NAMALWA (cell line): ENCODE measurements at places on chromosomes 1 and 21.

DNA sequence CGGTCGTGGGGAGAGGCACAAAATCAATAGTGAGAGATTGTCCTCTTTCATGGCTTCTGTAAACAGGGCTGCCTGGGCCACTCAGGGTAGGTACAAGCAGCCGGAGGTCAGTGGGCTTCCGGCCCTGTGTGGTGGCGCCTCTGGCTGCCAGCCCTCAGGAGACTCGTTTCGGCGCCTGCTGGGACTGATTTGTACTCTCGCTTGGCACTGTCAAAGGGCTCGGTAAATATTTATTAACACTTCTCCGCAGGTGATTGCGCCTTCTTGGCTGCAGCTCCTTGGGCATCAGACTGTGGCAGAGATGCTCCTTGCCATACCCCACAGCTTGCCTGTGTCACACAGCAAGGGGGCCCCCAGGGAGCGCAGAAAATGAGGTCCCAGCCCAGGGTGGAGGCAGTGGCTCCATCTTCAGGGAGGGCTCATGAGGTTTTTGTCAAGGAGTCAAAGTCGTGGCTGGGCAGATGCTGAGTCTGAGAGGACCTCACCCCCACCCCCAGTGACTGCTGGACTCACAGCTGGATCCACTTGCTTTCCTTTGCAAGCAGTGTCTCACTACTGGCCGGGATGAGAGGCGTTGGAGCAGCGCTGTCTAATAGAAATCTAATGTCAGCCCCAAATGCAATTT is 262.5 kb downstream of the GRIK3 start:
- no peak for DNase-seq

DNA sequence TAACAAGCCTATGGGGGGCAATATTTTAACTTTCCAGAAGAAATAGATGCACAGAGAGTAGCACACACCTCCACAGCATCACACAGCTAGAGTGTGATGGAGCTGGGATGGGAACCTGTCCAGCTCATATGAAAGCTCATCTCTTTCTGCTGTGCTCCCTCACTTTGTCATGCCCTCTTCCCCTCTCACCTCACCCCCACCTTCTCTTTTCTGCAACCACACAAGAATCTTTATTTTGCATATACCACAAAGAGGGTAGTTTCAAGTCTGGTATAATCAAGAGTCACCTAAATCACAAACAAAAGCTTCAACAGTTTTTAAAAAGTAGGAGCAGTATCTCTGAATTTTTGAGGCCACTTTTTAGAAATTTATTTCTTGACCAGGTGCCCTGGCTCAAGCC is 22.6 kb downstream of the FOXD2 start:
- no peak for DNase-seq

DNA sequence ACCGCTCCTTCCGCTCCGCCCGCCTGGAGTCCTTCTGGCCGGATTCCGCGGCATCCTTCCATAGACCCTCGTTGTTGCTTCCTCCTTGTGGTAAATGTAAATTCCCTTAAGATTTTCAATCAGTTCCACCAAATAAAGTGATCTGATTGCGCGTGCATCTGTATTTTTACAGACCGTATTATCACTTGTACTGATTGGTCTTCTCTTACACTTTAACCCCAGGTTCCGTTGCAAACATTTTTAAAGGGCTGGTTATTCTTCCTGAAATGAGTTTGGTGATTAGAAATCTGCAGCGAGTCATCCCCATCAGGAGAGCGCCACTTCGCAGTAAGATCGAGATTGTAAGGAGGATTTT is 483 bp downstream of the YBEY start:
- DNase-seq, result no peak

- no peak for DNase-seq
Observed at GRCh38 chr1:209624558-209625549, 27.4 kb downstream of the LAMB3 start.

DNA sequence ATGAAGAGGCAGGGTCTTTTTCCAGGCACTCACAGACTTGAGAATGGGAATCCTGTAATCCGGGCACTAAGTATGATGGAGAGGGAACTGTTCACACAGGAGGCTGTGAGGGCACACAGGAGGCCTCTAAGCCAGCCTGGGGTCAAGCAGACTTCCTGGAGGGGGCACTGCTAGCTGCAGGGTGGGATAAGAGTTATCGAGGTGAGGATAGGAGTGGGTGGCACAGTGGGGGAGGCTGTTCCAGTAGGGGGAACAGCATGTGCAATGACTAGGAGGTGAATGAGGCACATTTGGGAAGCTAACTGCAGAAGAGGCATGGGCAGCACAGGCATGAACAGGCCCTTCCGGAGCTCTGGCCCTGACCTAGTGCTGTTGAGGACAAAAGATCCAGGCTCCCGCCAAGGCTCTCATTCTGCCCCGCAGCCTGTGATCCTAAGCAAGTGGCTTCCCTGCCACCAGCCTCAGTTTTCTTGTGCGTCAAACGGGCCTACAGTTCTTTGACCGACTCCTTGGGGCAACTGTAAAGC is 216.7 kb downstream of the TRABD2B start:
- DNase-seq, result no peak

GRCh38 chr1:15308621-15309027 is 61.6 kb downstream of the FHAD1 start:
- DNase-seq, result no peak

- no peak for DNase-seq
Observed at GRCh38 chr1:176469450-176470010, 6.6 kb downstream of the PAPPA2 start.

GRCh38 chr1:46533179-46533864 is 18.1 kb downstream of the KNCN start:
- no peak for DNase-seq

- DNase-seq, result no peak
Observed at GRCh38 chr1:76868916-76869315, 1.6 kb downstream of the ST6GALNAC5 start.

GRCh38 chr1:101081496-101082488 is 56.2 kb upstream of the DPH5 start:
- no peak for DNase-seq

DNA sequence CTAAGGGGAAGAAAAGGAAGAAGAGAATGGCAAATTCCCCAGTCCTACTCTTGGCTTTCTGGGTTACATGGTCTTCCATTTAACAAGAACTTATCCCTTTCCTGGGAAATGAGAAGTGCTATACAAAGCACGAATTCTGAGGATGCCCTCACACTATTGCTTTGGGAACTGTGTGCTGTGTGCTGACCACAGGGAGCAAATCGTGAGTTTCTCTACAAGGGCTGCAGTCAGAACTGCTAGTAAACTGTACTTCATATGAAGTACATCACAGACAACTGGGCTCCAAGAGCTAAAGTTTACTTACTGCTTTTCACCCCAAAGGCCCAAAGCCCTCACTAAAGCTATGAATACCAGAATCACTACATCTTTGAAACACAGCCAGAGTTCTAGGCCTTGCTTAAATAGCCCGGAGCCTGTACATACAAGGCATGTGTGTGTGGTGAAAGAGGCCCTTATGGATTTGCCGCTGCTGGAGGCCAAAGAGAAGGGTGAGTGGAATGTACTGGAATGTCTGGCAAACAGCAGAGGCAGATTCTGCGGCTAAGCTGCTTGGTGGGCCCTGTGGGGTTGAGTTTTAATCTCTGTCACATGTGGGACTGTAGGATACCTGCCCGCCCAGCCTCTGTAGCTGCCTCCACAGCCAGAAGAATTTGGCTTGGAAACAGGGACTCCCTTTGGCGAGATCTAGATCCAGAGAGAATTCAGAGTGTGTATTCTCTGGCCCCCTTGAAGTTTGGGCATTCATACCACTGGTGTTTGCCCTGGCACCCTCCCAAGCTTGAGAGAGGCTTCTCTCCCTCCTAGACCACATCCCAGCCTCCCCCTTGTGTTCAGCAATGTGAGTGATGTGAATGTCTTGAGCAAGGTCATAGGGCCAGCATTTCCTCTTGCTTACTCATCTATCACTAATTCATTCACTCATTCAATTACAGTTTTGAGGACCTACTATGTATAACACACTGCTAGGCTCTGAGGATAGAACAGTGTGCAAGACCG is 21.9 kb upstream of the TRIM67 start:
- no peak for DNase-seq

DNA sequence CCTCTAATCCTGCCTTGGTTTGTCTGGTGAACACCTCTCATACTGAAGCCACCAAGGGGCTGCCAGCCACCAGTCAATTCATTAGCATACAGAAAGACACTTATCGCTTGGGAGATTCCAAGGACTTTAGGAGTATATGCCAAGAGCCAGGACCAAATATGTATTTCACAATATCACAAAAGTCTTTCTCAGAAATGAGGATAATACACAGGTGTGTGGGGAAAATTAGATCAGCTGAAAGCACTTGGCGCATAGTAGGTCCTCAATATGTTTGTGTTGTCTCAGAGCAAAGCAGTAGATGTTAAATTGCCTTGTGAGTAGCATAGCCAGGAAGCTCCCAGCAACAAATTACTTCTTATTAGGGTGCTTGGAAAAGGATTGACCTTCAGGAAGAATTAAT is 34.1 kb downstream of the KIRREL1 start:
- no peak for DNase-seq

DNA sequence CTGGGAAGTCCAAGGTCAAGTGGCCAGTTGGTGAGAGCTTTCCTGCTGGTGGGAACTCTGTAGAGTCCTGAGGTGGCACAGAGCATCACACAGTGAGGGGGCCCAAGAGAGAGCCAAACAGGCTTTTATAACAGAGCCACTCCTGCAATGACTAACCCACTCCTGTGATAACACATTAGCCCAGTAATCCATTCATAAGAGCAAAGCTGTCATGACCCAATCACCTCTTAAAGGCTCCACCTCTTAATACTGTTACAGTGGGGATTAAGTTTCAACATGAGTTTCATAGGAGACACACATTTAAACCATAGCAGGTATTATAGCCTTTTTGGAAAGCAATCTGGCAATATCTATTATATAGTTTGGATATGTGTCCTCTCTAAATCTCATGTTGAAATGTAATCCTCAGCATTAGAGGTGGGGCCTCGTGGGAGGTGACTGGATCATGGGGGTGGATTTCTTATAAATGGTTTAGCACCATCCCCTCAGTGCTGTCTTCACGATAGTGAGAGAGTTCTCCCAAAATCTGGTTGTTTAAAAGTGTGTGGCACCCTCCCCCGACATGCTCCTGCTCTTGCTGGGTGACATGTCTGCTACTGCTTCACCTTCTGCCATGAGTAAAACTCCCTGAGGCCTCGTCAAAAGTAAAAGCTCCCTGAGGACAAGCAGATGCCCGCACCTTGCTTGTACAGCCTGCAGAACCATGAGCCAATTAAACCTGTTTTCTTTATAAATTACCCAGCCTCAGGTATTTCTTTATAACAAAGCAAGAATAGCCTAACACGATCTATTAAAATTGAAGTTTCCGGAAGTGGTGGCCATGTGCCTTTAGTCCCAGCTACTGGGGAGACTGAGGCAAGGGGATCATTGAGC is 64.5 kb downstream of the CD58 start:
- DNase-seq, result no peak

DNA sequence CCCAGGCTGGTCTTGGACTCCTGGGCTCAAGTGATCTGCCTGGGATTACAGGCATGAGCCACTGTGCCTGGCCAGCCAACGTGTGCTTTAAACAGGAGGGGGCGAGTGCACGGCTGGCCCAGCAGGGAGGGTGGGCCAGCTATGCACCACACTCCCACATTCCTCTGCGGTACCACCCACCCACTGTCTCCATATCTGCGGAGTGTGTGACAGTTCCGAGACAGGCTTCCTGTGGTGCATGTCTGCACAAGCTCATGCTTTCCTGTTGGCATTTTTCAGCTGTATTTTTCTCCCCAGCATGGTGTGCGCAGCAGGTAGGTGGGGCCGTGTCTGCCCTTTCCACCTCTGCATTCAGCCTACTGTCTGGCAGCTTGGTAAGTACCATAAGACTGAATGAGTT is 183.3 kb downstream of the AJAP1 start:
- no peak for DNase-seq

DNA sequence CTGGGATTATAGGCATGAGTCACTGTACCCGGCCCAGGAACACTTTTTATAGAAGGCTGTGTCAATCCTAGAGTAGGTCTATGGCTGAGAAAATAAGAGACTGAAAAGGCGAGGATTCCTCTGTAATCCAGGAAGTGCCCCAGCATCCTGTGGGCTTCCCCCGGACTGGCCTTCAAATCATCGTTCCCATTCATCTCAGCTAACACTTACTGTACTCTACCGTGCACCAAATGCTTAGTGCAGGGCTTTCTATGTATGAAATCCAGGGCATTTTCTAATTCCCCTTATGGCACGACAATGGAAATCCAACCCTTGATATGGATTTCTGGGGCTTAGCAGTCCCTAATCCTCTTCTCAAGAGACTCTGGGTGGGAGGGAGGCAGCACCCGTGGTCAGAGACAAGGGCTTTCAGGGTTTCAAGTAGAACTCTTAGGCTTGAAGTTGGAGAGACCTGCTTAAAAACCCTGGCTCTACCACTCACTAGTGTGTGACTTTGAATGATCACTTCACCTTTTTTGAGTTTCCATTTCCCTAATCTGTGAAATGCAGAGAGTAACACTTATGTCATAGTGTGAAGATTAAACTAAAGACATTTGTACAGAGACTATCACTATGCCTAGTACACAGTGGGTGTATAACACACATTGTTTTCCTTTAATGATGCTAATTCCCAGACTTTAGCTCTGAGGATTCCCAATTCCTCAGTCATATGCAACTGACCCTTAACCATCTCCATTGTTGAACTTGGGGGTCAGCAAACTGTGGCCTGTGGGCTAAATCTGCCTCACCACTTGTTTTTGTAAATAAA is 20.3 kb downstream of the MECR start:
- no peak for DNase-seq

DNA sequence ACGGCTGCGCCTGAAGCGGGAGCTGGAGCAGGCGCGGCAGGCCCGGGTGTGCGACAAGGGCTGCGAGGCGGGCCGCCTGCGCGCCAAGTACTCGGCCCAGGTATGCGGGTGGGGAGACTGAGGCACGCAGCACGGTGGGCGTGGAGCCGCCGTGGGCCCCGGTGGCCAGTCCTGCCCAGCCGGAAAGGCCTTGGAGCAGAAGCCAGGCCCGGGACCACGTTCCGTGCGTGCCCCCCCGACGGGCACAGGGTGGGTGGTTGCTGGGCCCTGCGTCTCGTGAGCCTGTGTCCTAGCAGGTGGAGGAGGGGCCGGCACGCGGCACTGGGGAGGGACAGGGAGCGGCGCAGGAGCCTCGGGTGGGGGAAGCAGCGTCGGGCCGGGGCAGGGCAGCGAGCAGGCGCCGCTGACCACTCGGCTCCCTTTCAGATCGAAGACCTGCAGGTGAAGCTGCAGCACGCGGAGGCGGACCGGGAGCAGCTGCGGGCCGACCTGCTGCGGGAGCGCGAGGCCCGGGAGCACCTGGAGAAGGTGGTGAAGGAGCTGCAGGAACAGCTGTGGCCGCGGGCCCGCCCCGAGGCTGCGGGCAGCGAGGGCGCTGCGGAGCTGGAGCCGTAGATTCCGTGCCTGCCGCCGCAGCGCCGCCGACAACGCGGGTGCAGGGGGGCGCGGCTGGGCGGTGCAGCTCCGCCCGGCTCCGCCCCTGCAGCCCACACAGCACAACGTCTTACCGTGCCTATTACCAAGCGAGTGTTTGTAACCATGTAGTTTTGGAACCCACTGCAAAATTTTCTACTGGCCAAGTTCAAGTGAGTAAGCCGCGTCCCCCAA is 78.2 kb downstream of the SKI start:
- no peak for DNase-seq

- no peak for DNase-seq
Observed at GRCh38 chr1:68228851-68229250, 3.5 kb downstream of the WLS start.

- DNase-seq, result peak; percentile 40
Observed at GRCh38 chr1:41015897-41016470, 5.5 kb downstream of the SLFNL1 start.

GRCh38 chr21:24097181-24097580 is 1510.1 kb downstream of the MRPL39 start:
- DNase-seq, result no peak
